ENCODE measurements at places on chromosomes 3 and 15.
A peak's percentile ranks its signal among the peaks of the same experiment; 100 is the strongest.

DNA sequence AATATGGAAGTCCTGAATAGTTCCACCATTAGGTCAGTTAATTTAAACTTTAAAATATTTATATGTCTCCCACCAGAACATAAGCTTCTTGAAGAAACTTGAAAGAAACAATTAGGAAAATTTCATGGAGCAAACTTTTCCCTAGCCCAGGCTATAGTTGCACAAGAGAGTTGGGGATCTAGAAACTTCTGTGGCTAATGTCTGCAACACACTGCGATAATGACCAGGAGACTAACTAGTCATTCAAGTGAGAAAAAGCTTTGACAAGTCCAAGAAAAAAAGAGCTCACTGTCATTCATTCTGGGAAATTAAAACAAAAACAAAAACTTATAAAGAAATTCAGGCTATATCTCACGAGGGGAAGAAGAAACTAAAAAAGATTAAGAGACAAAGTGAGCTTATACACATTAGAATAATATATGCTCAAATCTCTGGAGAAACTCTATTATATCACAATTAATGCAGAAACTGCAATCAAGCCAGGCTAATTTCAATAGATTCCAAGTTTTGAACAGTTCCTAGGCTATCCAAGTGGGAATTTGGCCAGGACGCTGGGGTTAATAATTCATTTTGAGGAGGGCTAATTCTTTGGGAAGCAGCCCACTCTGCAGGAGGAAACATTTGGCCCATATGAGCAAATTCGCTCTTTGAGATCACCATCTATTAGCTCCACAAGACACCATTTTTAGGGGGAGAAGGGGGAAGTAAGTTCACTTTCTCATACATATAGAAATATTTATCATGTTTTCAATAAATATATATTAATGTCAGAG lies 134.6 kb downstream of the MEIS2 start:
- no peak for DNase-seq

- DNase-seq: peak; percentile 98
Measured at GRCh38 chr15:74613953-74614743, 1.5 kb upstream of the CLK3 start.

DNA sequence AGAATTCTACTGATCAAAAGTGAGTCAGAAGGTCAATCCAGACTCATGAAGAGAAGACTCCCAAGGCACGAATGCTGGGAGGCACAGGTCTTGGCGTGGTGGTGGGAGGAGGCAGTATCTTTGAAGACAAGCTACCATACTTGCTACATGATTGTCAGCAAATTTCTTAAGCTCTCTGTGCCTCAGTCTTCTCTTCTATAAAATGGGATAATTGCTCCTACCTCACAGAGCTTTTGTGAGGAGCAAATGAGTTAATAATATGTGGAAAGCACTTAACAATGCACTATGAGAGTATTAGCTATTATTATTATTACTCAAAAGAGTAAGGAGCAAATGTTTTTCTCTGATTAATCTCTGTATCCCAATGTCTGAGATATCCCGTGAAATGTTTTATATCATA lies 36.2 kb downstream of the EHD4 start:
- DNase-seq: no peak

GRCh38 chr3:155326901-155327300 lies 33.4 kb upstream of the STRIT1 start:
- no peak for DNase-seq

DNA sequence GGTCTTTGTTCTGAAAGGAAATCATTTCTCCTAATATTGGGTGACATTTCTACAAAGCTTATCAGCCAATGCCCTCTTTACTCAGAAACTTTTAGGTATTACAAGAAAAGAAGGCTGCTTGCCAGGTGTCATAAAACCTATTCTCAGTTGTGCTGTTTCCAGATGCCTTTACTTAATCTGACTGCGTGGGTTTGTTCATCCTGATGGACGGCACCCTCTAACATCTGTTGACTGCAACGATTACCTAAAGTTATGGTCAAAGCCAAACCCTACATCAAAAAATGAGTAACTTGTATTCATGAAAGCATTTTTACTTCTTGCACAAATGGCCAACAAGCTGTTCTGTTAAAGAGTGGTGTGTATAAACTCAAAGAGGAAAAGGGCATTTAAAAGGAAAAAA lies 207.7 kb upstream of the PDZRN3 start:
- DNase-seq: no peak

GRCh38 chr3:50322386-50323091 lies at the start of gene HYAL2:
Gene HYAL2, minus strand, starts transcription at chr3:50322745. Its CDS starts 2,256 bp downstream, at chr3:50320489.
- no peak for DNase-seq

GRCh38 chr15:58486062-58486461 lies 54.3 kb downstream of the LIPC start:
- no peak for DNase-seq

DNA sequence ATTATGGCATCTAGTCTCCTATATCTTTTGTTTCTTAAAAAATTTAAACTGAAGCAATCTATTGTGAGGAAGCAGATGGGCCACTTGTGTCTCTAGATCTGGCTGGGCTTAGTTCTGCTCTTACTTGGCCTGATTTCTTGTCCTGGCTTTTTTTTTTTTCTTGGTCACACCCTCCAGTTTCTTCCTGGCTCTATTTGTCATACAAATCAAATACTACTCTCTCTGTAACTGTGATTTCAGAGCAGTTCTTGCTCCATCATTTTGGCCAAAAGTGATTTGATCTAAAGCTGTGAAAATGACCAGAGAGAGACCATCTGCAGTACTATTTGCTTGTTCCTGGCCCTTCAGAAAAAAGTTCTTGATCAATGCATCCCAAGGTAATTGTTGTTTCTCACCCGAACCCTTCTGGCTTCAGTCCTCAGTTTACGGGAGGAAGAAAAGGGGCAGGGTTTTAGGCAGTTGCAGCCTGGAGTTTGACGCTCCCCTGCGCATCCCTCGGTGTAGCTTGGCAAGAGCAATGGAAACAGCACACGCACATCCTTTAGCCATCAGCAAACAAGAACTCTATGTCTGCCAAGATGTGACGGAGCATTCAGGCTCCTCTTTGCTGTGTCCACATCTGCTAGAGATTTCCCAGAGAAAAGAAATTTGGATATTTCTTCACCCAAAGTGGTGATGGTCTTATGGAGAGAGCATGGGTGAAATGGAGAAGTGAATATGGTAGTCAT lies 31.6 kb downstream of the CHST2 start:
- DNase-seq: no peak

- no peak for DNase-seq
Measured at GRCh38 chr3:15470261-15470660, 42.9 kb downstream of the EAF1 start.

DNA sequence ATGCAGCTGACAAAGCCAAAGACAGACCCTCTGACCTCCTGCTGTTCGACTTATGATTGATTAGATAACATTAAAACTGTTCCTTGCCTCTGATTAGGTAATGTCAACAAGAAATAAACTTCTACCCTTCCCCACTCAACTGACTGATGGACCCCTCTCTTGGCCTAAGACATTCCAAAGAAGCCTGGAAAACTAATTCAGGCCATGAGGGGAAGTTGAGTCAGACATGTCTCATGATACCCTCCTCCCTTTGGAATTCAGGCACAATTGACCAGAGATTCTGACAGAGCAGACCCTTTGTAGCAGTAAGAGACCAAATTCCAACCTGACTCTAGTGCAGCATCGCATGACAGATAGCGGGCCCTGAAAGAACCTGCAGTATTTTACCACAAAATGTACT lies 354.5 kb downstream of the OCA2 start:
- DNase-seq: no peak

- no peak for DNase-seq
Measured at GRCh38 chr3:128518587-128519490, 25.8 kb upstream of the GATA2 start.

DNA sequence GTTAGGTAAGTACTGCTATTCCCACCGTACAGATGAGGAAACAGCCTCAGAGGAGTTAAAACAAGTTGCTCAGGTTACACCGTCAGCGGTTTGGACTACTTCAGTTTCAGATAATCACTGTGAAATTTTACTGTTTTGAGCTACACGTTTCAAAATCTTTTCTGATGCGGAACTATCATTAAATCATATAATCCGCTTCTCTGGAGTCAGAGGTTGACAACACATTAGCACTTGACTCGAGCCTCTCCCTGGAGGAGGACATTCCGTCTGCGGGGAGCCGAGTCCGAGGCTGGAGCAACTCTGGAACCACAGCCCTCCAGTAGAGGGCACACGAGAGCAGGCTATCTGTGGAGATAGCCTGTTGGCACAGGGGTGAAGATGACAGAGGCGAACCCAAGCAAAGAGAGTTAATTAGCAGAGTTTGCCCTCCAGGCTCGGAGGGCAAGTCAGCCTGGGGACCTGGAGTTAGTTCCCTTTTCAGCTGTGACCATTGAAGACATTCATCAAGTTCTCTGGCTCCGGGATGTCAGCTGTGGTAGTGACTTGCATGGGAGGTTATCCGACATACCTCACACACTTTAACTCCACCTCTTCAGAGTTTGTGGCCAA lies 131.2 kb downstream of the IGF1R start:
- DNase-seq: peak; percentile 88

- no peak for DNase-seq
Measured at GRCh38 chr3:164851204-164851603, 227.1 kb downstream of the SI start.

GRCh38 chr15:51401051-51401780 lies 59.8 kb downstream of the GLDN start:
- DNase-seq: no peak

DNA sequence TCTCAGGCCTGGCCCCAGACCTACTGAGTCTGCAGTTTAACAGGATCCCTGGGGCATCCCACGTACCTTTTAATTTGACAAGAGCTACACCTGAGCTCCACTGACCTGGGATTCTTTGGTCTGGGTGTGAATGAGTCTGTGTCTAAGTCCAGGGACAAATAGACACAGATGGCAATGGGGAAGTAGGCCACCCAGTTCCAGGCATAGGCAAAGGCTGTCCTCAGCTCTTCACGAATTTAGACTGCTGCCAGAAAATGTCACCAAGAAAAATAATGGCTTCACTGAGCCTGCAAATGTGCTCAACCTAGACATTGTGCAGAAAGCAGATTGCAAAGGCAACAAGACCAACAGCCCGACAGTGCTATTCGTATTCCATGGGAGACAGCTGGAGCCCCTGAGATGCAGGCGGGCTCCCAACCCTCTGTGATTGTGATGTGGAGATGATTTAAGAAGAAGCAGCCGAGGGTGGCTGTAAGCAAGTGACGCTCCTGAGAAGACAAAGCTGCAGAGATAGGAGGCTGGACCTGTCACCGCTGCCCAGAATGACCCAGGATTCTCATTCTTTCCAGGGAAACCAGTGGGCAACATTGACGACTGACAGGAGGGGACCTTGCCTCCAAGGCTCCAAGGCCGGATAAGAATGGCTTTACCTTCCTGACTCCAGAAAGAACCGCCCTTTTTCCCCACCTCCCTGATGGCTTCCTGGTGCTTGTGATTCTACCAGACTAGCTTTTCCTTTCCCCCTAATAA lies 39.8 kb upstream of the IREB2 start:
- no peak for DNase-seq

GRCh38 chr15:66773129-66773873 lies 71.3 kb downstream of the SMAD6 start:
- DNase-seq: no peak

DNA sequence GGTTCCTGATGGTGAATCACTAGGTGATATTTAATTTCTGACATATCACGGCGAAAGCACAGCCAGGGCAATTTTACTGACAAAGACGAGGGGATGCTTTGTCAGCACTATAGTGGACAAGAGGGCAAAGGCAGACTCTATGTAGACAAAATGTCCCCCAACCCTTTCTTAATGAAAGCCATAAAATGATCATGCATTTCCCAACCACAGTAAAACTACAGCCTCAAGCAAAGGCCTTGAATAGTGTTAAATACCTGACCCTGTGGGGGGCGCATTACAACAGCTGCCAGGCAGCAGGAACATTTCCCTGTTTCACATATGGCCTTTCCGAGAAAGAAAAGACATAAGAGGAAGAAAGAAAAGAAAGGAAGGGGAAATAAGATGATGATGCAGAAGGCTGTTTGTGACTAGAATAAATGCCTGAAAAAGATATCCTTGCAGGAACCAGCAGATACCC lies 49.5 kb downstream of the GLDN start:
- no peak for DNase-seq

GRCh38 chr3:184761075-184761841 lies 49.4 kb upstream of the MAGEF1 start:
- DNase-seq: no peak

DNA sequence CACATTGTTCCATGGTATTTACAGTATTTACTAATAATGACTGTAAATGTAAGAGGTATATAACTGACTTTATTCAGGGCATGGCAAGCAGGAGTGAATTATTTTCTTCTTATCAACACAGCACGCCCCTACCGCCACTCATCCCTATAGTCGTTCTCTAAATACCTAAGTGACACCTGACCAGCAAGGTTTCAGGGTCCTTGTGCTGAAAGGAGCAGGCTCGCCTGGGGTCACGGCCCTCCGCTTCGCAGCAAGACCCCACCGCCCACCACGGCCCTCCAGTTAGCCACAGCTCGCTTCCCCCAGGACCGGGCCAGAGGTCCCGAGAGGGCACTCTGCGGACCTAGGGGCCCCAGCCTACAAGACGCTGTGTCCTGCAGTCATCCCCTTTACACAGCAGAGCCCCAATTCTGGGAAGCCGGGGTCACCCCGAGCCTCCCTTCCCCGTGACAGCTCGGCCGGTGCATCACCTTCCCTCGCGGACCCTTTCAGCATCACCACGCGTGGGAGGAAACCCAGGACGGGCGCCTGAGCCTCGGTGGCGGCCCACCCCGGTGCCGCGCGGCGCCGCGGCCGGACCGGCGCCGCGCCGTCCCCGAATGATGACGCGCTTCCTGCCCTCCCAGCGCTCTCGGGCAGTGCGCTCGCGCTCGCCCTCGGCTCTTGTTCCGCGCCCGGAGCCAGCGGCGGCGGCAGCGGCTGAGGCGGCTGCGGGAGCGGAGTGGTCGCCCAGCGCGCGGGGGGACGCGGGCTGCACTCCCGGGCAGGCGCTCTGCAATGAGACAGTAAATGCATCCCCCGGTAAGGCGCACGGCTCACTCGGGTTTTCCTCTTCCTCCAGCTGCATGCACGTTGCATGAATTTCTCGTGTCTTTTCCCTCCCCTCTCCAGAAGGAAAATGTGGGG lies 225.1 kb upstream of the C2CD4B start:
- DNase-seq: peak; percentile 95

DNA sequence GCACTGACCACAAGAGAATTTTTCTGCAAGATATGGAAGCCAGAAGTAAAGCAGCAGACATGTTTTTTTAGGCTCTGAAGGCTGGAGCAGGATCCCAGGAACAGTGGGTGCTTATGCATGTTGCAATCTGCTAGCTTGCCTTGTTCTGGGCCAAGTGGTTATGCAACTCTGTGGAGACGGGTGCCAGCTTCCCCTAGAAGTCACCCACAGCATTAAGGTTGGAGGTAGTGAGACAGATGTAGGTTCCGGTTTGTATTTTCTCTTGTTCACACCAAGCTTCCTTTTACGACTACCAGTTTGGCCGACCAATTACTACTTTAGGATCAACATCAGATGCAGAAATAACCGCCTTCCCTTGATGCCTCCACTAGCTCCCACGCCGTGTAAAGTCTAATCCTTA lies 11.1 kb downstream of the DPH3 start:
- no peak for DNase-seq

- DNase-seq: no peak
Measured at GRCh38 chr3:85288257-85288656, 329.5 kb downstream of the CADM2 start.
